Endothelial cell of umbilical vein (primary cell): ENCODE measurements at places on chromosomes 7 and 10.

GRCh38 chr7:113790025-113790424, 128.8 kb downstream of the PPP1R3A start:
- no peak overlapping the region for H3K27ac ChIP-seq
- H3K4me1 ChIP-seq = no peaks in the 10 kb centered on the region
- DNase-seq = no peak
- no peak overlapping the region for H3K4me3 ChIP-seq
- no peaks in the 10 kb centered on the region for H3K27me3 ChIP-seq

DNA sequence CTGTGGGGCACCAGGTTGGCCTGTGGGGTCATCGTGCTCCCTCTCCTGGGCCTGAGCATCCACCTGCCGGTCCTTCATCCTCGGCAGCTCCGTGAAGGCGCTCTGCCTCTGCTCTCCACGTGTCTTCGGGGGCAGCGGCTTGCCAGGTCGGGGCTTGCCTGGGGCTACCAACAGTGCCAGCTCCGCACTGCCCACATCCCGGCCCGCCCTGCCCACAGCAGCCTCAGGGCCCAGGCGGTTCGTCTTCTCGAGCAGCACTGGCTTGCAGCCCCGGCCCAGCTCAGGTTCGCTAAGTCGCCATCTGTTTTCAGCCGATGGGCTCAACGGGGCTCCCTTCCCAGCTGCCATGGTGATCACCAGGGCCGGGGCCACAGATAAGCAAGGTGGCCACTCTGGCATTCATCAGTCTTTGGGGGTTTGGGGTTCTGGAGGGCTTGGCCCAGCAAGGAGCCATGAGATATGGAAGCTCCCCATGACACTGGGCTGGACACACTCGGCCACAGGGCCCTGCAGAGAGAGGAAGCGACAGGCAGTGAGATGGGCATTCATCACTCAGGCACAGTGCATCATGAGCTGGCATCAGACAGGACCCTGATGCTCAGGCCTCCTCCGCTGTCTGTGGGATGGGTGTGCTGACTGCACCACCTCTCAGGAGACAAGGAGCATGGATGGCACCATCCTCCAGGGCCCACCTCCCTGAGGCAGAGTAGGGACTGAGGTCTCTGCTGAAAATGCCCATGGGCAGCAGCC, 15.5 kb downstream of the ZNF488 start:
- no peaks in the 10 kb centered on the region for H3K36me3 ChIP-seq
- H3K27me3 ChIP-seq = no peaks in the 10 kb centered on the region
- no peak overlapping the region for H3K27ac ChIP-seq
- DNase-seq = no peak
- H3K4me1 ChIP-seq = no peaks in the 10 kb centered on the region

- no peak overlapping the region for H3K4me3 ChIP-seq
- no peaks in the 10 kb centered on the region for H3K4me1 ChIP-seq
- no peaks in the 10 kb centered on the region for H3K36me3 ChIP-seq
- DNase-seq = no peak
- H3K27me3 ChIP-seq = no peaks in the 10 kb centered on the region
- H3K27ac ChIP-seq = no peak overlapping the region
Measured at GRCh38 chr7:116843378-116843777, 19.0 kb upstream of the CAPZA2 start.

DNA sequence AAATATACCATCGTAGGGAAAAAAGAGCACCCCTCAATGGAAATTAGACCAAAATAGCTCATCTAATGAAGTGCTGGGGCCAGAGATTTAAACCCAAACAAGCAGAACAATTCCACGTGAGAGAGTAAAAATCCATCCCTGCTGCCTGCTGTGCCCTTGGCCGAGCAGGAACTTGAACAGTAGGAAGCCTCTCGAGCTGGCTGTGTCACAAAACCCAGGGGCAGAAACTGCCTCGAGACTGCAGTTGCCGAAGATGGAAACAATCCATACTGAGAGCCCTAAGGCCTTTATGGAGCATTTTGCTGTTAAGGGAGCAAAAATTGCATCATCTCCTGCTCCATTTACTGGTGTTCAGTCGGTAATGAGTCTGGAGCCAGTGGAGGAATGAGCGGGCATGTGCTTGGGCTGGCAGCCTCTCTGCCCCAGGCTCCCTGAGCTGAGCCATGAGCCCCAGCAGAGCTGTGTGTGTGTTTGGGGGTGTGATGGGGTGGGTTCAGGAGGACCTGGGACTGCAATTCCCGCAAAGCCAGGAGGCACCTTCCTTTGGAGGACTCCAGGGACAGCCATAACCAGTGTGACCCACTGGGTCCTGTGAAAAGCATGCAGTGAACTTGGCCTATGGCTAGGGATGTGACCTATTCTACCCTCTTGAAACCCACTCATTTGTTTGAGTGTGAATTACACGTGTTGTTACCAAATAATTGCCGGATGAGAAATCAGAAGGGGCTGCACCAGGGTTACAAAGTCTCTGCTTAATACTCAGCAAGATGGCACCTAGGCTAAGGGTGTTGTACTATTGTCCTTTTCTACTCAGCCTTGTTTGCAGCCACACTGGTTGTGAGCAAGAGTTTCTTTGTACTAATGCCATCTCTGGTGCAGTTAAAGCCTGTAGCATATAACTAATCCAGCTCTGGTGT, 58.3 kb downstream of the CDHR3 start:
- no peak overlapping the region for H3K4me3 ChIP-seq
- H3K27me3 ChIP-seq = peaks cover 30% of the 10 kb centered on the region
- H3K27ac ChIP-seq = no peak overlapping the region
- DNase-seq = no peak
- H3K36me3 ChIP-seq = no peaks in the 10 kb centered on the region

GRCh38 chr7:129277629-129278028, 52.8 kb downstream of the AHCYL2 start:
- H3K4me3 ChIP-seq = no peak overlapping the region
- no peaks in the 10 kb centered on the region for H3K27me3 ChIP-seq
- H3K27ac ChIP-seq = no peak overlapping the region
- H3K4me1 ChIP-seq = peaks cover 2% of the 10 kb centered on the region
- no peaks in the 10 kb centered on the region for H3K36me3 ChIP-seq

GRCh38 chr7:157830331-157830730, 493.5 kb downstream of the DNAJB6 start:
- no peak overlapping the region for H3K4me3 ChIP-seq
- H3K4me1 ChIP-seq = no peaks in the 10 kb centered on the region
- no peak overlapping the region for H3K27ac ChIP-seq
- DNase-seq = no peak

GRCh38 chr10:128729910-128730420, 603.7 kb upstream of the MKI67 start:
- no peaks in the 10 kb centered on the region for H3K4me1 ChIP-seq
- no peak overlapping the region for H3K4me3 ChIP-seq
- no peak overlapping the region for H3K27ac ChIP-seq
- no peaks in the 10 kb centered on the region for H3K36me3 ChIP-seq

DNA sequence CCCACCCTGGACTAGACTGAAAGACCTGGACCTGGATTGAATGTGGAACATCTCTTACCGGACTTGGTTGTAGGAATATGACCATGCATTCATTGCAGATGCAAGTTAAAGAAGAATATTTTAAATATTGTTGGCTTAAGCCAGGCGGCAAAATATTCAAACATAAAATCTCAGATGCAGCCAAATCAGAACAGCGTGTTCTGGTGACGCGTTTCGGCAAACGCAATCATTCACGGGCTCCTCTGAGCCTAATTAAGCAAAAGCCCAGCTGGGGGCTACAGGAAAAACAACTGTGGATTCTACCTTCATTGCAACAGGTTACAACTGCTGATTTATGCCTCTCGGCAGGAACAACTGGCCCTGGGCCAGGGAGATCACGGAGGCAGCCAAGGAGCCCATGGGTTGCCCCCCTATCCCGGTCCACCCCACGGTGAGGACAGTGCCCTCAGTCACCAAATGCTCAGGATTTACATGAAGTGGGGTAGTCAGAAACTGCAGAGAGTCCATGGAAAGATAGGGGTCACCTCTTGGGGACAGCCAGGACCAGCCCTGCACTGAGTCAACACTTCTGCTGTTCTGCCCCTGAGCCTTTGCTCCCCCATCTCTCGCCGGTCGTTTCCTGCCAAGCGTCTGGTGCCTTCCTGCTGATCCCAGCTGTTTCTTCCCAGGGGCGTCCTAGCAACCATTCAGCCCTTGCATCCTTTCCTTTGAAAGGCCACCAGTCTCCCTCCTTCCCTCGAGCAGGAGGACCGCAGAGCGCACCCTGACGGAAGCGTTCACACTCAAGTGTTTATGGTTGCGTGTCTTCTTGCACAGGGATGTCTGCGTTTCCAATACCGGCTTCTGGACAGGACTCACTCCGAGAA, 64.4 kb upstream of the SFMBT2 start:
- no peak for DNase-seq
- no peak overlapping the region for H3K27ac ChIP-seq
- H3K36me3 ChIP-seq = no peaks in the 10 kb centered on the region
- H3K4me3 ChIP-seq = no peak overlapping the region
- H3K27me3 ChIP-seq = no peaks in the 10 kb centered on the region

DNA sequence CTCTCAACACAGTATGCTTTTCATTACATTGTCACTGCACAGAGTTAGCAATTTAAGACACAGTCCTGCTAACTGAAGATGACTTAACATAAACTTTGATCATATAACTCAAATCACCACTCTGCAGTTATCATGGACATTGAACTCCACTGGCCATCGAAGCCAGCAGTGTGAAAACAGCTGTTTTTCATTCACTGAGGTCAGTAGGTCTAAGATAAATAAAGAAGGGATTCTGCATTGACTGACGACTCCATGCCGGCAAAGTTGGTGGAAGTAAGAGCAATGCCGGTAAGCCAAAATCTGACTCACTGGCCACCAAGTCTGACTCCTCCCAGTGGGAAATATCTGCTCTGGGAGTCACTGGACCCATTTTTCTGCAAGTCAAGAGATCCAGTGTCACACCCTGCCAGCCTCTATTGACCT, 449.9 kb upstream of the ANKRD30A start:
- peaks cover 3% of the 10 kb centered on the region for H3K4me1 ChIP-seq
- H3K4me3 ChIP-seq = no peak overlapping the region
- H3K27me3 ChIP-seq = no peaks in the 10 kb centered on the region
- no peak for DNase-seq

DNA sequence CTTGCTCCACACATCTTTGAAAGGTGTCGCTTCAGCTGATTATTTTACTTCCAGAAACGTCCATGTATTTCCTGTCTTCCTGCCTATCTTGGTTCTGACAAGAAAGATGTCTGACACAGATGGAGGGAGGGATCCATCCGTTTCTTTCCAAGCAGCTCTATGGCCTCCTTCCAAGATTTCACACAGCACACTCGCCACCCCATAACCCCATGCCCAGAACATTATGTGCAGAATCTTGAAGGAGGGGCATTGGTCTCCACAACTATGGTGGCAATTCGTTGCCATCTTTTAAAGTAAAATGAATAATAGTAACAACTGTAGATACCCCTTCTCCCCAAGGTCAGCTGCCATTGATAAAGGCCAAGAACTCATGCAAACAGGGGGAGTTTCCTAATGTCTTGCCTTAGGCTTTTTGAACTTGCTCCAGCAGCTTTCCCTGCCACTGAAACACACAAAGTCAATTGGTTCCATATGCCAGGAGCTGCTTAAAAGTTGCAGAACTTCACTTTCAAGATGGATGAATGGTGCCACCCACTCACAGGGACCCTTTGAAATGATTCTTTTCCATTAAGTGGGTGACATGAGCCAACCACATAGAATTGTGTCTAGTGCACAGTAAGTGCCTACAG, 60.0 kb downstream of the VSTM4 start:
- H3K36me3 ChIP-seq = no peaks in the 10 kb centered on the region
- H3K27me3 ChIP-seq = no peaks in the 10 kb centered on the region
- no peak for DNase-seq
- H3K4me3 ChIP-seq = no peak overlapping the region

GRCh38 chr10:71696628-71697326, 22.8 kb downstream of the C10orf105 start:
- peak; percentile 23 for DNase-seq
- H3K27ac ChIP-seq = no peak overlapping the region
- H3K36me3 ChIP-seq = no peaks in the 10 kb centered on the region
- peaks cover 24% of the 10 kb centered on the region for H3K4me1 ChIP-seq
- no peak overlapping the region for H3K4me3 ChIP-seq
- peaks cover 4% of the 10 kb centered on the region for H3K27me3 ChIP-seq

- H3K4me1 ChIP-seq = peaks cover 9% of the 10 kb centered on the region
- H3K4me3 ChIP-seq = no peak overlapping the region
Measured at GRCh38 chr7:44307905-44308595, 17.3 kb downstream of the CAMK2B start.

- H3K36me3 ChIP-seq = no peaks in the 10 kb centered on the region
- H3K27ac ChIP-seq = no peak overlapping the region
Measured at GRCh38 chr10:62964026-62964425, 147.9 kb upstream of the EGR2 start.

DNA sequence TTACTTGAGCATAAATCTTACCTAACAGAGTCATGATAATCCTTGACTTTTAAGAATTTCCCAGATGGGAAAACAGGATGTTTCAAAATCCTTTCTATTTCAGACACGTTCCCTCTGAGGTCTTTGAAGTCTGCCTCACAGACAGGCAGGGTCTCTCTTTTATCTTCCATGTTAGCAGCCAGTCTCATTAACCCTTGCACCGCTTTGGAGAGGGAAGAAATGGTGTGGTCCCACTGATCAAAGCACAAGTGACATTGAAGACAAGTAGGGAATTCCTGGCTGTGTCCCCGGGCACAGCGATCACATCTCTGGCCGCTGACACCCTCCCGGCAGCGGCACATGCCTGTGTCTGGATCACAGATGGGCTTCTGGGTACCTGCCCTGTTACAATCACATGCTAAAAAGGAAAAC, 52.7 kb upstream of the LAMB1 start:
- no peaks in the 10 kb centered on the region for H3K4me1 ChIP-seq
- no peak overlapping the region for H3K27ac ChIP-seq
- no peak for DNase-seq

GRCh38 chr10:93535293-93535692, 31.2 kb upstream of the FFAR4 start:
- H3K4me3 ChIP-seq = no peak overlapping the region
- H3K27me3 ChIP-seq = peaks cover 2% of the 10 kb centered on the region
- H3K27ac ChIP-seq = no peak overlapping the region
- no peaks in the 10 kb centered on the region for H3K36me3 ChIP-seq
- H3K4me1 ChIP-seq = no peaks in the 10 kb centered on the region

DNA sequence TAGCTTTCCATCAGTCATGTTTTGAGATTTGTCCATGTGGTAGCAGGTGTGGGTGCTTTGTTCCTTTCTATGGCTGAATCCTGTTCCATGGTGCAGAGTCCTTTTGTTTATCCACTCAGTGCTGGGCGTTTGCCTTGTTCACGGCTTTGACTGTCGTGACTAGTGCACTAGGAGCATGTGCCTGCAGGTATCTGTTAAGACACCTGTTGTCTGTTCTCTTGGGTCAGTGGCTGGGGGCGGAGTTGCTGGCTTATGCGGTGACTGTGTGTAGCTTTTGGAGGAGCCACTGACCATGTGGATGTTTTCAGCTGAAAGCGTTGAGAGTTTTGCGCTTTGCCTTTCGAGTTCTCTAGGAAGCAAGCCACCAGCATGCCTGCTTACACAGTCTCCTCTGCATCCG, 573.1 kb upstream of the FOXK1 start:
- DNase-seq = no peak
- H3K4me1 ChIP-seq = no peaks in the 10 kb centered on the region
- H3K27me3 ChIP-seq = no peaks in the 10 kb centered on the region
- H3K36me3 ChIP-seq = no peaks in the 10 kb centered on the region

- no peaks in the 10 kb centered on the region for H3K36me3 ChIP-seq
- no peaks in the 10 kb centered on the region for H3K27me3 ChIP-seq
- no peak overlapping the region for H3K27ac ChIP-seq
- no peak overlapping the region for H3K4me3 ChIP-seq
- H3K4me1 ChIP-seq = no peaks in the 10 kb centered on the region
Measured at GRCh38 chr10:92047215-92047614, 123.6 kb downstream of the BTAF1 start.

GRCh38 chr7:103592844-103593243, 146.8 kb upstream of the SLC26A5 start:
- peaks cover 5% of the 10 kb centered on the region for H3K4me1 ChIP-seq
- H3K4me3 ChIP-seq = no peak overlapping the region
- H3K27ac ChIP-seq = no peak overlapping the region
